ENCODE measurements at places on chromosomes 11 and 22.

DNA sequence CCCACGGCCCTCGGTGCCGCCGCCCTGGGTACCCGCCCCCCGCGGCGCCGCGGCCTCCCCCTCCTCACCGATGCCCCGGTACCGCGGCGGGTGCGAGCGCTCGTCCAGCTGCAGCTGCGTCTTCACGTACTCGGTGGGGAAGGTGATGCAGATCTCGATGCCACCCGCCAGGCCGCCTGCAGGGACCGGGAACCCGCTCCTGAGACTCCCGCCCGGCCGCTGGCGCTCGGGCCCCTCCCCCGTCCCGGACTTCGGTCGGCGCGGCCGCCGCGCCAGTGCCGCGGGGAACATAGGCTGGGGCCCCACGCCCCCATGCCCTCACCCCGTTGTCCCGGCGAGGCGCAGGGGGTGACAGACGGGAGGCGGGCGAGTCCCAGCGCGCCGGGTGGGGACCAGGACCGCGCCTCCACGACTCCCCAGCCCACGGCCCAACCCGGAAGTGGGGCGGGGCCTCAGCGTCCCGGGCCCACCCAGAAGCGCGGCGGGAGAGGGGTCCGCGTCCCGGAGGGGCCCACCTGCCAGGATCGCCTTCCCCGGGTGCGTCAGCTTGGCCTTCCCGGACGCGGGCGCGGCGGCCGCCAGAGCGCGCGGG lies 375 bp downstream of the SLC25A1 start:
- DNase-seq, result no peak

DNA sequence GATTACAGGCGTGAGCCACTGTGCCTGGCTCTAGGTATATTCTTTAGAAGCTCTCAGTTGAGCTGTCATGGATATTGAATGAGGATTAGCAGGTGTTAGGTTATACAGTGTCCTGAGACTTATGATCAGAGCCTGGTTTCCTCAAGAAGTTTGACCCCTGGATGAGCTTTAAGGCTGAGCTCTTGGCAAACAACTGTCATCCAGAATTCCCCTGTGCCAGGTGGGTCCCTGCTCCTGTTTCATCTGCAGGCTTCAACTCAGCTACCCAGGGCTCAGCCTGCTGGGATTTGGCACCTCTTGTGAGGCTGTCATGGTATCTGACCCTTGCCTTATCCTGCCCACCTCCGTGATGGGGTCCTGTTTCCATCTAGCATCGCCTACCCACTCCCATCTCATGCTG lies 24.3 kb downstream of the SERPINH1 start:
- no peak for DNase-seq

GRCh38 chr11:63837739-63838138 lies 1.2 kb upstream of the MARK2 start:
- no peak for DNase-seq

DNA sequence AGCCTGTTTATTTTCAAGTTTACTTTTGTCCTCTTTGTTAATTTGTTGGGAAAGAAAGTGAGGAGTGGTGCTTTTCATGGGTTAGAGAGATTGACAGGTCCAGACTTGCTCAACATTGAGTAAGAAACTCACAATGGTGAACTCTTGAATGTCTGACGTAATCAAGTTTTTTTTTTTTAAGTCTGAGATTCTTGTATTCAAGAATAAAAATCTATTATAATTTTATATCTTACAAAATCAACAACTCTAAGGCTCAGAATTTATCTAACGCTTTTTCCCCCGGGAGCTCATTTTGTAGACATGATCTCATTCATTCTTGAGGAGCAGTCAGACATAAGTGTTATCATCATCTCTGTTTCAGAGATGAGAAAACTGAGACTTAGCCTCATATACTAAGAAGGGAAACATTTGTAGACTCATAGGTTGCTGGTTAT lies 39.1 kb upstream of the SPTBN2 start:
- no peak for DNase-seq

GRCh38 chr11:67548555-67549110 lies 25.4 kb upstream of the CABP2 start:
- DNase-seq, result no peak

- DNase-seq, result no peak
These were observed 56.8 kb upstream of the GRIA4 start for GRCh38 chr11:105553025-105553424.

DNA sequence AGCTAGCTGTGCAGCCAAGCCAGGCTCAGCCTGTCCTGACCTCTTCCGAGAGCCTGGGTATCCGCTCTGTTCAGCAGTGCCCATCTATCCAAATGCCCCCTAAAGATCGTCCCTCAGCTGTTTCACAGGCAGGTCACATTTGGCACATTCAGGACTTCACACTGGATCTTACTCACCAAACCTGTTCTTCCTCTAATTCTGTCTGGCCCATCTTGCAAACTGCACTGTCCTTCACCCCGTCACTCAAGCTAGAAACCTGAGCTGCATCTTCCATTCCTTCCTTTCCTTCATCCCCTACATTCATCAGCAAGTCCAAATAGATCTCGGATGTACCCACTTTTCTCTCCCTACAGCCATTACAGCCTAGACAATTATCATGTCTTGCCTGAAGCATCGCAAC lies 60.7 kb upstream of the CSNK2A3 start:
- no peak for DNase-seq

DNA sequence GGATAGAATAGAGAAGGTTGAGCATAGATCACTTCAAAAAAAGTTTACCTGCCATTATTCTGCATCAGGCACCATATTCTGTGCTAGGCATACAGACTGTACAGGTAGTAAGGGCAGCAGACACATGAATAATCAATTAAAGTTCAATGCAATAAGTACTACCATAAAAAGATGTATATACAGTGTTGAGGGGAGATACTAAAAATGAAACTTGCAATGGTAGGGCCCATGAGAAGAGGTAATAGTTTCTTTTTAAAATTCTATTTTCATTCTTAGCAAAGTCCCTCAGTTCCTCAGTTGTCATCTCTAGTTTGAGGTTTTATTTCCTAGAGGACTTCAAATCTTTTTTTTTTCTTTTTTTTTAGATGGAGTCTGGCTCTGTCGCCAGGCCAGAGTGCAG lies 819.9 kb downstream of the FAM181B start:
- DNase-seq, result no peak

GRCh38 chr22:44329179-44329796 lies 16.5 kb upstream of the SHISAL1 start:
- peak; percentile 15 for DNase-seq

GRCh38 chr11:83511646-83512045 lies 225.5 kb upstream of the CCDC90B start:
- DNase-seq, result no peak

DNA sequence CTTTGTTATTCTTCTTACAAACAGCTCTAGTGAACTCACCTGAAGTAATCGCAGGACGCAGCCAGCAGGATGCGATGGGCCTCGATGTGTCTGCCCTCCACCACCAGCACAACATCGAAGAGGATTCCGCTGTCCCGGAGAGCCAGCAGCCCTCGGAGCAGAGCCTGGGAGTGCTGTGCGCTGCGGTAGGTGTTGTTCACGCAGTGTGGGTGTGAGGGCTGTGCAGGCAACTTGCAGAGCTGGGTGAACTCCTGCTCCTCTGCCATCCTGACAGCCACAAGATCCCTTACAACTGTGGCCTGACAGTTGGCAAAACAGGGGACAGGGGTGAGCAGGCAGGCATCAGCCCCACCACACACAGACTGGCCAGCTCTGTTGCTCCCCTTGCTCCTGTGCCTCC lies 6.6 kb downstream of the KLHL22 start:
- DNase-seq, result no peak

DNA sequence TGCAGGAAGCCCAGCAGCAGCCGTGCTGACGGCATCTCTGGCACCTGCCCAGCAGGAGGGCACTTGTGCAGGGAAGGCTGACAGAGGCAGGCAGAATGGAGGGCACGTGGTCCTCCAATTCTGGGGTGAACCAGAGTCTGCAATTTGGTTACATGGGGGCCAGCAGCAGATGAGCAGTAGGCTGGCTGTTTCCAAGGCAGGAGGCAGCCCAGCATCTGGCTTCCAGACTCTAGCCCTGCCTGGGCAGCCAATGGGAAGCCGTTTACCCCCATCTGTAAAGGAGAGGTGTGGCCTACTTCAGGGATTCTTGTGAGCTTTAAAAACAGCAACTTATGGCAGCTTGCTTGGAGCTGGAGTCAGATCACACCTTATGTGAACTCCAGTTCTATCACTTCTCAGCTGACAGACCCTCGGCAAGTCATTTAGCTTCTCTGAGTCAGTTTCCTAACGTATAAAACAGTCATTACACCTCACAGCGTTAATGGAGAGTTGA lies 27.9 kb upstream of the RASL10A start:
- no peak for DNase-seq

Data from LoVo (cell line).